ENCODE measurements at places on chromosomes 4 and X.

DNA sequence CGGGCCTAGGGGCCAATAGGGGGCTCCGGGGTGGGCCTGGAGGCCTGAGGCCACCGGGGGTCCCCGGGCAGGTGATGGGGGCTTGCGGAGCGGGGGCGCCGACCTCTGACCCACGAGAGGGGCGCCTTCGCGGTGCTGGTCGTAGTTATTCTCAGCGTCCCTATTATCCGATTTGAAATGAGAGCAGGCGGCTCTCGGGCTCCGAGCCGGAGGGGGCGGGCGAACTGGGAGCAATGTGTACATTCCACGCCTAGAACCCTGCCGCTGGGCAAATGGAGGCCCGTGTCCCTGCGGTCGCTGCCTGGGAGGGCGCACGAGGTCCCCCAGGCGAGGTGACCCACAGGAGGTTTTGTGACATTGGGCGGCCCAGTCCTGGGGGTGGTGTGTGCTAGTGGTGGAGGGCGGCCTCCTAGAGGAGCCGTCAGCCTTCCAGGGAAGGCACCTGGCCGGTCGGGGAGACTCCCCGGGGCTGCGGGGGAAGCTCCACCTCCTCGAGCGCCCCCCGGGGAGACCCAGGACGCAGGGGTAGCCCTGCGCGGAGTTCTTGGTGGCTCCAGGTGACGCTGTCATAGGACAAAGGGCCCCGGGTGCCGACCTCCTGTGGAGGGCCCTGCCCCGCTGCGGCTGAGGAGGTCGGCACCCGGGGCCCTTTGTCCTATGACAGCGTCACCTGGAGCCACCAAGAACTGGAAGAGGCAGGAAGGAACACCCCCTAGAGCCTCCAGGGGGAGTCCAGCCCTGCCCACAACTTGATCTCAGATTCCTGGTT is 102.6 kb upstream of the PRKX start:
- DNase-seq: no peak

DNA sequence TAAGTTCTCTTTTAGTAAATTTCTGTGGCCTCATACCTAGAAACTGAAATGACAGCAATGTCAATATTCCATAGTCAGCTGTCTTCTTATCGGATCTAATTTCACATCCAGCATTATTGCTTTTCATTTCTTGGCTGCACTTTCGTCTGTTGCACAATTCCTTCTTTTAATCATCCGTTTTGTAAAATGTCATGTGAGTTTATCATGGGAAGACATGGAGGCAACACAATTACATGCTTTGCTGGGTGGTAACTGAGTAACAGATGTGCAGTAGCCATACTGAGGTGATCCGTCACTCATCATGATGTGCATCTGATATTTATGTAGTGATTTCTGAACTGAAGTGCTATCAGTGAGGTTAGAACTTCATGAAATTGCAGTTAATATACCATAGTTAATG is 68.3 kb upstream of the SLC7A11 start:
- DNase-seq: no peak

- DNase-seq: no peak
Observed at GRCh38 chr4:164768516-164768915, 14.6 kb downstream of the SMIM31 start.

DNA sequence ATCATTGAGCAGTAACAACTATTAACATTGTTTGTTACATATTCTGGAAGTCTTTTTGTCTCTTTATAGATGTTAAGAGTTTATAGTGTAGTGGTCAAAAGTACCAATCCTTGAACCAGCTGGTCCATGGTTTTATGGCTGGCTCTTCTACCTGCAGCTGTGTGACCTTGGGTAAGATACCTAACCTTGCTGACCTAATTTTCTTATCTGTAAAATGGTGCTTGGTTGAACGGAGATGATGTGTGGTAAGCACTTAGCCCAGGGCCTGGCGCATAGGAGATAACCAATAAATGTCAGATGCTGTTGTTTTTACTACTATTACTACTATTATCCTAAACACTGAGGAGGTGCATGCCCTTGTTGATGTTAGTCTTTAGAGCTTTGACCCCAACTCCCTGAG is 116.6 kb downstream of the TMEM164 start:
- DNase-seq: no peak

DNA sequence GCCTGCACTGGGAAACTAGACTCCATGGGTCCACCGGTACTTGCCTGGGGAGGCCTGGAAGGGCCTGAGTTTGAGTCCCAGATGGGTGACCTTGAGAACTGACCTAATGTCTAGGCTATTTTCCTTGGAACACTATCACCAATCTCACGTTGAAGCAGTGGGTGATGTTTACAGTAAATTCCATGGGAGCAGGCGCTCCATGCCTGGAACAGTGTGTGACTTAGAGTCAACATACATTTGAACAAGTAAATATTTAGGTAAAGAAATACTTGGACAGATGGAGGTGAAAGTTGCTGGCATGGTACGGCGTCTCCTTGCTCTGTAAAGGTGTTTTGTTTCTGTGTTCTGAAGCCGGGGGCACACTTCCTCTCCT is 47.5 kb downstream of the TBC1D14 start:
- no peak for DNase-seq

DNA sequence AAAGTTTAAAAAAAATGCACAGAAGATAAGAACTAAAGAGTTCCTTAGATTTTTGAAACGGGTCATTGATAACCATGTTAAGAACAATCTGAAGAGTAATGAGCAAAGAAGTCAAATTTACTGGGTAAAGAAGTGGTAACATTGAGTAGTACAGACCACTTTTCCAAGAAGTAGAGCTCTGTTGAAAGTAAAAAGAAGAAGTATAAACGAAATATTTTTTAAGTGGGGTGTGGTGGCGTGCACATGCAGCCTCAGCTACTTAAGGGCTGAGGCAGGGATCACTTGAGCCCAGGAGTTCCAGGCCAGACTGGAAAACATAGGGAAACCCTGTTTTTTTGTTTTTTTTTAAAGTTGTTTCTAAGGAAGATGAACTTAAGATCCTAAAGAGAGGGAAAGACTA is 68.5 kb downstream of the UBA6 start:
- no peak for DNase-seq

GRCh38 chr4:56976283-56976836 is 1.0 kb downstream of the NOA1 start:
- DNase-seq: no peak

- DNase-seq: peak; percentile 82
Observed at GRCh38 chr4:117137145-117137544, 51.8 kb upstream of the TRAM1L1 start.

- no peak for DNase-seq
Observed at GRCh38 chrX:21375708-21376009, 1.4 kb downstream of the CNKSR2 start.

DNA sequence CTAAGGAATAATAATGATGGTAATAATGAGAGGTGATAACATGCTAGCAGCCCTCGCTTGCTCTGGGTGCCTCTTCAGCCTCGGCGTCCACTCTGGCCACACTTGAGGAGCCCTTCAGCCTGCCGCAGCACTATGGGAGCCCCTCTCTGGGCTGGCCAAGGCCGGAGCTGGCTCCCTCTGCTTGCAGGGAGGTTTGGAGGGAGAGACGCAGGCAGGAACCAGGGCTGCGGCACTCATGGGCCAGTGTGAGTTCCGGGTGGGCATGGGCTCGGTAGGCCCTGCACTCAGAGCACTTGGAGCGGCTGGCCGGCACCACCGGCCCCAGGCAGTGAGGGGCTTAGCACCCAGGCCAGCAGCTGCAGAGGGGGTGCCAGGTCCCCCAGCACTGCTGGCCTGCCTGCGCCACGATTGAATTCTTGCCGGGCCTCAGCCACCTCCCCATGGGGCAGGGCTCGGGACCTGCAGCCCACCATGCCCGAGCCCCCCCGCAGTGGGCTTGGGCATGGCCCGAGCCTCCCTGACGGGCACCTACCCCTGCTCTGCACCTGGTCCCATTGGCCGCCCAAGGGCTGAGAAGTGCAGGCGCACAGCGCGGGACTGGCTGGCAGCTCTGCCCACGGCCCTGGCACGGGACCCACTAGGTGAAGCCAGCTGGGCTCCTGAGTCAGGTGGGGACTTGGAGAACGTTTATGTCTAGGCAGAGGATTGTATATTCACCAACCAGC is 7.1 kb upstream of the ADH1C start:
- no peak for DNase-seq

DNA sequence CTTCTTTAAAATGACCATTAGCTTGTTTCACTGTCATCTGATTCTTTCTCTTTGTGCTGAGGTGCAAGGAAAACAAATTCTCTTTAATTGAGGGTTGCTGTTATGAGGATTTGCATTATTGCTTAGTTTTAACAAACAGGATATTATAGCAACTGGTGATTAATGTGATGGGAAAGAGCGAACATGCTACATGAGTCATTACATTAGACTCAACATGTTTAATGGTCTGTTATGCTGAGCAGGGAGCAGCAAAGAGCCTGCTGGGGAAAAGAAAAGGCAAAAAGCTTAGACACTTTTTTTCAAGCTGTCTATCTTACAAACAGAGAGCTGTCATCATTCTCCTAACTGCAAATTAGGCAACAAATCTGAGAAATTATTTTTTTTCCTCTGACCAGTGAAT is 230.5 kb upstream of the LCORL start:
- no peak for DNase-seq

DNA sequence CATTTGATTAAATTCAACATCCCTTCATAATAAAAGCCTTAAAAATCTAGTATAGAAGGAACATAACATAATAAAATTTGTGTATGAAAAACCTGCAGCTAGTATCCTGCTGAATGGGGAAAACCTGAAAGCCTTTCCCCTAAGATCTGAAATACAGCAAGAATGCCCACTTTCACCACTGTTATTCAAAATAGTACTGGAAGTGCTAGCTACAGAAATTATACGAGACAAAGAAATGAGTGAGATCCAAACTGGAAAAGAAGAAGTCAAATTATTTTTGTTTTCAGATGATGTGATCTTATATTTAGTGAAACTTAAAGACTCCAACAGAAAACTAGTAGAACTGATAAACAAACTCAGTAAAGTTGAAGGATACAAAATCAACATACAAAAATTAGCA is 152.9 kb downstream of the RTL3 start:
- DNase-seq: no peak

DNA sequence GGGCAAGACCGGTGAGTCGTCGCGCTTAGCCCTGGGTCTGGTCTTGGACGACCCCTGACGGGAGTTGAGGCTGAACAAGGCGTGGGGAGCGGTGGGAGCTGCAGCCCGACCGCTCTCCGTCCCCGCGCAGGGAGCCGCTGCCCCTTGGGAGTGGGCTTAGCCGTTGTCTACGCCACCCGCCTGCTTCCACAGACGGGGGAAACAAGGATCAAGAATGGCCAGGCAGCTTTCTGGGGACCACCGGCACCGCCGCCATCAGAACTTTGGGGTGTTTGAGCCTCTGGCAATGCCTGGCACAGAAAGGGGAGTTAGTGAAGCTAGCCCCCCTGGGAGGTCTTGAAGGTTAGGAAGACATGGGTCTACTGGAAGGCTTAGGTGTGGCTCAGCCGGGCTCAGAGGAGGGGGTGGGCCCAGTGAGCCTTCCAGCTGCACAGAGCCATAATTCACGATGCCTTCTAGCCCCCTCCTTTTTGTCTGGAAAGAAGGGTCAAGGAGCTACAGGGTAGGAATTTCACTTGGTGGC is 583 bp downstream of the RASL11B start:
- no peak for DNase-seq

GRCh38 chrX:35880601-35881000 is 38.9 kb upstream of the CFAP47 start:
- DNase-seq: no peak

- no peak for DNase-seq
Observed at GRCh38 chrX:134898440-134898839, 92.4 kb upstream of the SMIM10 start.
